ENCODE measurements at places on chromosomes 6 and 20.

GRCh38 chr6:147161974-147162495 is 42.2 kb upstream of the STXBP5 start:
- DNase-seq: no peak

DNA sequence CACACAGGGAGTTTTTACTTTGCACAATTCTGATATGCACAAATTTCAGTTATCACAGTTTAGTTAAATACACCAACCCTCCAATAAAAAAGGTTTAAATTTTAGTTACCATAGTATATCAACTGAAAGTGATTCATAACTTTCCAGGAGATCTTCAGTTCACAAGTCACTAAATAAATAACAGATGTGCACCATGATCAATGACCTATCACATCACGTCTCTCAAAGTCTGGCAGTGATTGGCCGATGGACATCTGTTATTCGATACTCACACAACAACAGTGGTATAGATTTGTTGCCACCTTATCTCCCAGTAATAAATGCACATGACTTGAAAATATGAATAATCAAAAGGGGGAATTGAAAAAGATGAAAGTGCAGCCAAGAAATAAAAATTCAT is 66.8 kb upstream of the PTCHD4 start:
- DNase-seq: no peak

DNA sequence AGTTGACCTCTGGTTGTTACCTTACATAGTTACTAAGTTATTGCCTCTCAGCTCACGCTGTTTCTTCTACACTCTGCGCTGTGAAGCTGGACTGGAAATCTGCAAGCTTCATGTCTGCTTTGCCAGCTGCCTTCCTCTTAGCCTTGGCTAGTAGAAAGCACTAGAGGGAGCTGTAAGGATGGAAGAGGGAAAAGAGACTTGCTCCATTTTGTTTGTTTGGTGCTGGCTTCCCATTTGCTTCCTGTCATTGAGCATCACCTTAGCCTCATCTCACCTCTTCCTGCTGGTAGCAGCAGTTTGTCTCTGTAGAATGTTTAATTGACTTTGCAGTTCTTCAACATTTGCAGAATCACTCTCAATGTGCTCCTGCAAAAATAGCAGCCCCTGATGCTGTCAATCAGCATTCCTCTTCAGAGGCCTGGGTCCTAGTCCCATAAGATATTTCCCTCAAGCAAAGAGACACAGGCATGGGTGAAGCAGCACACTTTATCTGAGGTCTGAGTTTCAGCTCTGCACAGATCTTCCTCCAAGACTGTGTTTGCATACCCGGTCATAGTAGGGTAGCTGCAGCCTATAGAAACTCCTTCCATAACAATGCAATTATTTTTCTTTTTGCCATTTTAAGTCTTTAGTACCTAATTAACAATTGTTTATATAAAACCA is 302.2 kb upstream of the EPHA7 start:
- DNase-seq: no peak

DNA sequence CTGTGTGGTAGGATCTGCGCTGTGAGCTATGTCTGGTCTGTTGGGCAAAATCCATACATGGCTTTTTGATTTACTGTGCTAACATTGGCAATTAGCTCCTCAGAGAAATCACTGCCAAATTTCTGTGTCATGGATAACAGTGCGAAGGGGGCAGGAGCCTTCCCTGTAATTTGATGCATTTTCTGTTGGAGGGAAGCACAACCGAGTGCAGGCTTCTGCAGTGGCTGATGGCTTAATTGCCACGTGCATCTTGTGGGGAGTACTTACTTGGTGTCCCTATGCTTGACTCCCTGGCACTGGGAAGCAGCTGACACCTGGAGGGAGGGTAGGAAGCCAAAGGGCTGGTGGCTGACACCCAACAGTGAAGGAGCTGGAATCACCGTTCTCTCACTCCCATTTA is 99.3 kb upstream of the PROKR2 start:
- no peak for DNase-seq

DNA sequence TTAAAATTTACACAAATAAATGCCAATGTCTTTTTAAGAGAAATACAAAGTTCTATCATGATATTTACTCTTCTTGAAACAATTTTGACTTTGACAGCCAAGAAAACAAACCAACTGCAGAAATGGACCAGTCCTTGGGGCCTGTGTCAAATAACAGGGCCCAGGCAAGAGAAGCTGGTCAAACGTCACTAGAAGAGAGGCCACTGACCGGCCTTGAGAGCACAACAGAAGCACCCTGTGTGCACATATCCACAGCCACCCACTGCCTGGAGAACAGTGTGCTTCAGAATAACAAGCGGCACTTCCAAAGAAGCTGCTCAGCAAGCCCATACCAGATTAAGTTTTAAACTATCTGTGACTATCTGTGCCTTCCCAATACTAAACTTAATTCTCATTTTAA is 14.8 kb downstream of the APMAP start:
- no peak for DNase-seq

- DNase-seq: no peak
These were observed 14.9 kb downstream of the SH3BGRL2 start for GRCh38 chr6:79646006-79646405.

GRCh38 chr6:135990439-135990838 is 138.9 kb downstream of the PDE7B start:
- no peak for DNase-seq

DNA sequence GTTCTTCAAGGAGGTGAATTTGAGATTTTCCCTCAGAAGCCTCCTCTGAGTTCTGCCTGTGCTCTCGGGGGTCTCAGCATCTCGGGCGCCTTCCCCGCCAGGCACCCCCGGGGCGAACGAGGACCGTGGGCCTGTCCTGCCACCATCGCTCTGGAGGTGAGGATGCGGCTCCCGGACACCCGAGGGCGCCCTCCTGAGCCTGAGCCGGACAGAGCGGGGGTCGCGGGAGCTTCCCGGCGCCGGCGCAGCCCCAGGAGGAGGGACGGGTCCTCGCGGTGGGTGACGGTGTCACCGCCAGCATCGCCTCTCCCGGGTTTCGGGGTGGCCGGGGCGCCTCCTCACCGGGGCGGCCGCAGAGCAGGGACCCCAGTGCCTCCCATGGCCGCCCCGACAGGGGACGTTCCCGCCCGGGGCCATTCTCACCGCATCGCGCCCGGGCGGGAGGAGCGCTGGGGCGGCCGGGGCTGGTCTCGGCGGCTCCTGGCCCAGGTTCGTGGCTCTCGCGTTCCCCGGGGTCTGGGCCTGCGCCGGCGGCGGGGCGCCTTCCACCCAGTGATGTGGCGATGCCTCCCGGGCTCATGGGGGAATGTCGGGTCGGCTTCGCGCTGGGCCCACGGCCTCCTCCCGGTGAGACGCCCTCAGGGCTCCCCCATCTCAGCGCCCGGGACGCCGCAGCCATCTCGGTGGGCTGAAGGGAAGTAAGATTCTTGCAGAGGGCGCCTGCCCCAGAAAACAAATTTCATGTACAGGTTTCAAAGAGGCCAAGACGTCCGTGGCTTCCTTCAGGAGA is 210.5 kb downstream of the ERMARD start:
- DNase-seq: no peak

Data from NCI-H1930 (cell line).